ENCODE measurements at places on chromosomes 16 and 17.

DNA sequence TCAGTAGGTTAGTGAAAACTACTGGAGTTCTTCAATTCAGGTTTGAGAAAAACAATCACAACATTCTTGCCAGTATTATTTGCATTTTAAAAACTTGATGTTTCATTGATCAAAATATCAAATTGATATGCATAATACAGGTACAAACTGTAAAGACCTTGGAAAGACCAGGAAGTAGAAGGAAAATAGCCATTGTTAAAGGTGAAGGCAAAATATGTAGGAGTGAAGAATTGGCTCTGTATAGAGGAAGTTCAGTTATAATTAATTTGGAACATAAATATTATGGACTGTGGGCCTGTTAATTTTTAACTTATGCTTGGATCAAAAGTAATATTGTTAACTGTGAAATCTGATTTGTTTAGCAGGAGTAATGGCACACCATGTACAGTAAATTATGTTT lies 112.6 kb downstream of the BCAS3 start:
- DNase-seq, result no peak

- DNase-seq, result no peak
These were observed 267.2 kb upstream of the FOXF1 start for GRCh38 chr16:86243123-86243473.

GRCh38 chr16:85924675-85925074 lies 25.7 kb downstream of the IRF8 start:
- no peak for DNase-seq

DNA sequence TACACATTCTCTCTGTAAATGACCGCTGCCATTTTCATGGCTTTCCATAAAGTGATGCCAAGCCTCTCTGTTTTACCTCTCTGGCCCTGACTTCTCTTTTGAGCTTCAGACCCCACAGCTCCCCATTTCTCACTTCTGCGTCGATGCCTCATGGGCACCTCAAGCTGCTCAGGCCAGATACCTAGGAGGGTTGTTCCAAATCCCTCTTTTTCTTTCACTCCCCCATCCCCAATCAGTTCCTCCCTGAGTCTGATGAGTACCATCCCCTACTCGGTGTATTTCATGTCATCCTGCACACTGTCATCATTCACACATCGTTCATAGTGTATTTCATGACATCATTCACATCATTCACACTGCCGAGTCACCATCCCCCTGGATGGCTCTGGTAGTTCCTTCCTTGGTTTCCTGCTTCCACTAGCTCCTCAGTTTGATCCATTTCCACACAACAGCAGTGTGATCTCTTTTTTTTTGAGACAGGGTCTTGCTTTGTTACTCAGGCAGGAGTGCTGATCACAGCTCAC lies 43.1 kb downstream of the NTN1 start:
- no peak for DNase-seq

DNA sequence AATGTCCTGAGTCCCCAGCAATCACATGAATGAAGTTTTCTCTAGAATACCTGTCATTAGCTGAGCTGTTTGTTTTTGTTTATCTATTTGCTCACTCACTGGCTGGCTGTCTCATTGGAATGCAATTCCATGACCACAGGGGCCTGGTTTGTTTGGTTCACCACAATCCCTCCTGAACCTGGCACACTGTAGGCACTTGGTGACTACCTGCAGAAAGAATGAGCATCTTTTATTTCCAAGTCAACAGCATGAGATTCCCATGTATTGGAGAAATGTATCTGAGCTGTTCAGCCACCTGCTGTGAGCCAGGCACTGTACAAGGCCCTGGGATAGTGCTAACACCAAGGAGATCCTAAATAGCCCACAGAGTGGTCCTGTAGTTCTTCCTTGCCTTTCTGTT lies 345.1 kb downstream of the XYLT1 start:
- DNase-seq, result no peak

DNA sequence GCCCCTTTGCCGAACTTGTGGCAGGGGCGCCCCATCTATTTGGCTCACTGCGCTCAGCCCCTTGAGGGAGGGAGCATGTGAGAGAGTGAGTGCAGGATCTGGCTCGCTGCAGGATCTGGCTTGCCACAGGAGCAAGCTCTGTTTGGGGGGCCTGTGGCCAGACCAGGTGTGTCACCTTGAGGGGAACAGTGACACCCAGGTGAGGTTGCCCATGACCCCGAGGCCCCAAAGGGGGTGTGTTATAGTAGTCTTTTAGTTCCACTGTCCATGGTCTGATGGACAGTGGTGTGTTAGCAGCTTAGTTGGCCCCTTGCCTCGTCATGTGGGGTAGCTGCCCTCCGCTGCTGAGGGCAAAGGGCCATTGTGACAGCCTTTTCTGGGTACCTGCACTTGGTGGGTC lies 41.6 kb downstream of the CCDC42 start:
- no peak for DNase-seq

DNA sequence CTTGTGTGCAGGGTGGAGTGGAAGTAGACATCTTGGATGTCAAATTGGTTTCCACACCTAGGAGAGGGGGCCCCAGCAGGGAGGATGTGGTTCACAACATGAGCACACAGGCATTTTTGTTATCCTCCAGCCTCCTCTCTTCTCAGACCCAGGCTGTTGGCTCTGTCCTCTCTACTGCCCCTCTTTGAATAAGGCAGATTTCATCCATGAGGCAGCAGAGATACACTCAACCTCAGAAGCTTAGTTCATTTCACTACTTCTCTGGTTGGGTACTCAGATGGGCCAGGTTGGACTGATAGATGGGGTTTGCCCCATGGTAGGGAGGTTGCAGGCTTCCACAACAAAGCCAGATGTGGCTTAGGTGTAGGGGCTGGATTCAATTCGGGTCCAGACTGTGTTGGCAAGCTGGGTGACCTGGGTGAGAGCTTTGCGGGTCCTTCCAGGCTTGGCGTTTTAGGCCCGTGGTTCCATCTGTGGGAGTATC lies 22.2 kb upstream of the NFATC3 start:
- DNase-seq, result no peak

DNA sequence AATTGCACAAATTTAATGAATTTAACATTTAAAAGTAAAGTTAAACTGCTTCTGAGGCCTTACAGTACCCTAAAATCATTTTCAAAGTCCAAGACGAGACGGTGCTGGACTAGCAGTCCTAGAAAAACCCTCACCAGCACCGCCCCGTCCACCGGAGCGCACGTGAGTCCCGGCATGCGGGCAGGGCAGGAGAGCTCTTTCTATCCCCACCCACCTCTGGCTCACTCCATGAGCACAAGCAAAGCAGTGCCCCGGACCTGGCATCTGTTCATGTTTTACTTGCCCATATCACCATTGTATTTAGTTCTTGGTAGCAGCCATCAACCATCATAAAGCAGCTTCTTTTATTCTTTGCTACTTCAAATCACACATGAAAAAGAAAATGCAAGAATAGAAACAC lies 41.7 kb downstream of the ANKRD11 start:
- DNase-seq, result no peak

- no peak for DNase-seq
These were observed 474.5 kb upstream of the EEF2KMT start for GRCh38 chr16:5572056-5572455.

DNA sequence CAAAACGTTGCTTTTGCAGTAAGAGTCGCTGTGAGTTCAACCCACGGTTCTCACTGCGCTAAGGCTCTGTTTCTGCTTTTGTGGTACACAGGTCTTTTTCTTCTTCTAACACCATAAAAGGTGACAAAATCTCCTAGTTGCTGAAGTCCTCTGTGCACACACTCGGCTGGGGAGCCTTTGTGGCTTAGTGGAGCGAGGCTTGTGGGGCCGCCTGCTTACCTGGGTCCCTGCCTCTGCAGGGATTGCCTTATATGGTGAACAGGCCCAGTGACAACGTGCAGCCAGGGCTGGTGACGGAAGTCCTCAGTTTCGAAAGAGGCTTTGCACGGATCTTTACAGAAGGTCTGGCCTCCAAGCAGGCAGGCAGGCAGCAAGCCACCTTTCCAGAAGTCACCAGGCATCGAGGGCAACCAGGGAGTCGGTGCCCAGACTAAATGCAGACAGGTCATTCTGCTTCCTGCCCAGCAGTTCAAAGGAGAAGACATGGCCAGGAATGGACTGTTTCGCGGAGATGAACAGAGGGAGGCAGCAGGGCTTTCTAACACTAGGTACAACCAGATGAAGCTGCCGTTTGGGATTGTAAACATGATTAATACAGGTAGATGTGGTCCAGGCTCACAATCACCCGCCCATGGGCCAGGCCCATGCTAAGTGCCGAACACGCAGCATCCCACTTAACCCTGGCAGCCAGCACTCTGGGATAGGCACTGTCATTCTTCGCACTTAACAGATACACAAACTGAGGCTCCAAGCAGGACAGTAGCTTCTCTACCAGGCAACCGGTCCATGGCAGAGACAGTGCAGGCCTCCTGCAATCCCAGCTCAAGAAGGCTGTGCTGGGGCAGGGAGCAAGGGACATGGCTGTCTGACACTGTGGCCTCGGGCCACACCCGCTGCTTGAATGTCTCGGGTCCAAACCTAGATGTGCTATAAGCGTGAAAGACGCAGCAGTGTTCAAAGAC lies 10.7 kb upstream of the MEAK7 start:
- no peak for DNase-seq

DNA sequence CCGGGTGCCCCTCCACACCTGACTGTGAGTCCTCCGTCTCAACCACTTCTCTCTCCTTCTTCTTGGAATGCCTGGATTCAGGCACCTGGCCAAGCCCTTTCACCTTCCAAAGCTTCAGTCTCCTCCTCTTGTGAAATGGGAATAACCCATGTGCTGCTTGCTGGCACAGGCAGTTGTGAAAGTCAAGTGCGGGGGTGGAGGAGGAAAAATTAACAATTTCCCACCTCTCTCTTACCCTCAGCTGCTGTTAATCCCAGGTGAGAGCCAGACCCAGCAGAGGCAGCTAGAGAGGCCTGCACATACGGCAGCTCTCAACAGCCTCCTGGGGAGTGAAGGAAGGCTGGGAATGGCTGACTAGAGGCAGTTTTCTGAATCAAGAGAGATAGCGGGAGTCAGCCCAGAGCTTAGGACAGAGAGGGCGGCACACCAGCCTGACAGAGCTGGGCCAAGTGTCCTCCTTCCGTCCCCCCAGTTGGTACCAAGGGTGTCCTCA lies 77.9 kb upstream of the LGALS9 start:
- no peak for DNase-seq

DNA sequence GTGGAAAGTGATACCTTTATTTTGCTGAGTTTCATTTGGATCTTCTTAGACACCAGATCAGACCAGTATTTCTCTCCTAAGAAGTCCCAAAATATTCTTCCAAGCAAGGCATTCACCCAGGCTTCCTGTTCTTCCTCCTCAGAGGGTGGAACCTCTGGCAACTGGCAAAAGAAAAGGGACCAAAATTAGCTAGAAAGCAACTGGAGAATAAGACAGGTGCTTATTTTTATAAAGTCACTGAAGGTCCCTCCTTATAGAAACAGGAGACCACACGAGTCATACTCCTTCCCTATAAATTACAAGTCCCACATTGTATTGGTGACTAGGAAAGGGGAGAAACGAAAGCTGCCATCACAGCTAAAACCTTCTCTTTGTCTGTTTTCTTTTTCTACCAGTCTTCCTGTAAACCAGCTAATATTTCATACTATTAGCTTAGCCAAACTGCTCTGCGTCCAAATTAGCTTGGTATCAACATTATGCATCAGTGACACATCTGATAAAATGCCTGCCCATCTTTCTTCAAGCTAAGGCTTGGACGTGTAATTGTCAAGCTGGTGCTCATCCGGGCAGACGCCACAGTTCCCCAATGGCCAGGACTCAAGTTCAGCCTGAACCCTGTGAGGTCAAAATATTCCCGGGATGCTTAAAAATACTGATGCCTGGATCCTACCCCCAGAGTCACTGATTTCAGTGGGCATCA lies 47.5 kb upstream of the ERN1 start:
- DNase-seq, result no peak

DNA sequence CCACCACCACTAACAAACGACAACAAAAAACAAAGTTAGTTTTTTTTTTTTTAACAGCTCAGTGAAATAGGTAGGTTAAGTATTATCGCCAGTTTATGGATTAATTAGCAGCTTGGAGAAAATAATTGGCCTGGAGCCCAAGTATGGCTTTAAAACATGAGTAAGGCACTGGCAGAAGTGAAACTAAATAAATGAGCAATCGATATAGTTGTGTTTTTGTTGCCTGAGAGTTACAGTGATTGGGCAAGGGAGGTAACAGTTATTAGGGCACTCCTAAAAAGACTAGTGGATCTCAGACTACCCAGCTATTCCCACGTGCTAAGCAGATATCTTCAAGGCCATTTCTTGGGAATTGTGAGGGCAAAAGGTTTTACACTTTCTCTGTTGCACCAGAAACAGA lies 2.4 kb downstream of the MLKL start:
- peak; percentile 14 for DNase-seq
